ENCODE measurements at places on chromosomes 2 and 18. TPM values are rescaled to one million over a fixed set of nuclear protein-coding genes. Genes with fewer than 3 reads are reported as not detected.

IHH gene
- total RNA-seq: 0.07 TPM

- DNase-seq: peak; percentile 87
Measured at GRCh38 chr2:1721706-1722646, 22.3 kb downstream of the PXDN start.

PAX8 gene
- total RNA-seq: 2.6 TPM

DNA sequence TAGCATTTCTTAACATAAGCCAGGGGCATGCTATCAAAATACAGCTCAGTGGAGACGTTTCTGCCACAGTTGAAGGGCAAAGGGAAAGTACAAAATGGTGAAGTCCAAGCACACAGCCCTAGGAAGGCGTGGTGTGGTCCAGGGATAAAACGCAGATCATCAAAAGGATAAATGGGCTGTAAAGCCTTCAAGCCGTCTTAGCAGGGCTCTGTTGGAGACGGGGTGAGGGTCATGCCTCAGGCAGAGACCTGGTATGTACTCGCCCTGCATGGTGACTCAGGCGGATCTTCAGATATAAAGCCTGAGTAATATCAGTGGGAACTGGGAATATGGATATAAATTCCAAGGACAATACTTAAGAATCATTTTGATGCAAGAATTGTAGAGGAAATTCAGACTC is 61.2 kb downstream of the NGEF start:
- peak; percentile 65 for DNase-seq

DNA sequence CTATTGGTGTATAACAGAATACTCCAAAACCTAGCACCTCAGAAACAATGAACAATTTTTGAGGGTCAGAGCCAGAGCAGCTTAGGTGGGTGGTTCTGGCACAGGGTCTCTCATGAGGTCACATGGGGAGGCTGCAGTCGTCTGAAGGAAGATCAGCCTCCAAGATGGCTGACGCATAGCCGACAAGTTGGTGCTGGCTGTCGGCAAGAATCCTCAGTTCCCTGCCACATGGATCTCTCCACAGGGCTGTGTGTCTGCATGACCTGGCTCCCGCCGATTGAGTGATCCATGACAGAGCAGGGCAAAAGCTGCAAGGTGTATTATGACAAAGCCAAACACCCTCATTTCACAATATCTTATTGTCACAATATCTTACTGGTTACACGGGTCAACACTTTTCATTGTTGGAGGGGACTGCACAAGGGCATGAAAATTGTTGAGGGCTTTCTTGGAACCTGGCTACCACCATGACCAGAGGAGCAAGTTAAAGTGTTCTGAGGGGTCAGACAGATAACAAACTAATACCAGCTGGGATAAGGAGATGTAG is 4.2 kb downstream of the MYL12B start:
- no peak for DNase-seq

ITGB1BP1 gene
- total RNA-seq: 78.5 TPM

- DNase-seq: no peak
Measured at GRCh38 chr2:41038408-41038807, 586.5 kb upstream of the SLC8A1 start.

GRCh38 chr2:158346032-158346431 is 110.5 kb downstream of the CCDC148 start:
- no peak for DNase-seq

DNA sequence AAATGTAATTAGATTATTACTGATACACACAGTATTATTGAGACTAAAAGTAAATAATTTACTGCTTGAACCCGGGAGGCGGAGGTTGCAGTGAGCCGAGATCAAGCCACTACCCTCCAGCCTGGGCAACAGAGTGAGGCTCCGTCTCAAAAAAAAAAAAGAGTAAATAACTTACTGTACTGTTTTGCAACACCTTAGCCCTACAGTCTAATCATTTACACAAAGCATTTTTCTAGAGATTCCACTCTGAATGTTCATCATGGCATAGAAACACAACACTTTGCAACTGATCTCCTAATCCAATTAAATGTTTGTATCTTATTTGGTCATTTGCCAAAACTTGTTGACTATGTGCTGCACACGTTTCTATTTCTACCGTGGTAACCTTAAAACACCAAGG is 23.4 kb upstream of the RMP24 start:
- DNase-seq: no peak

VPS4B gene
- total RNA-seq: 44.7 TPM

GRCh38 chr18:29912351-29912750 is 1130.2 kb downstream of the DSC3 start:
- no peak for DNase-seq

RASGRP3 gene
- total RNA-seq: 0.52 TPM

- no peak for DNase-seq
Measured at GRCh38 chr2:184927040-184927439, 328.7 kb downstream of the ZNF804A start.

CNDP1 gene
- total RNA-seq: not detected

GRCh38 chr18:7358989-7359726 is 128.3 kb downstream of the LRRC30 start:
- DNase-seq: no peak

GRCh38 chr2:226671141-226671676 is 128.4 kb downstream of the IRS1 start:
- peak; percentile 55 for DNase-seq

ACVR1C gene
- 0.40 TPM for total RNA-seq

FAM161A gene
- 2.0 TPM for total RNA-seq

AQP12A gene
- not detected for total RNA-seq

POTEC gene
- not detected for total RNA-seq

DNA sequence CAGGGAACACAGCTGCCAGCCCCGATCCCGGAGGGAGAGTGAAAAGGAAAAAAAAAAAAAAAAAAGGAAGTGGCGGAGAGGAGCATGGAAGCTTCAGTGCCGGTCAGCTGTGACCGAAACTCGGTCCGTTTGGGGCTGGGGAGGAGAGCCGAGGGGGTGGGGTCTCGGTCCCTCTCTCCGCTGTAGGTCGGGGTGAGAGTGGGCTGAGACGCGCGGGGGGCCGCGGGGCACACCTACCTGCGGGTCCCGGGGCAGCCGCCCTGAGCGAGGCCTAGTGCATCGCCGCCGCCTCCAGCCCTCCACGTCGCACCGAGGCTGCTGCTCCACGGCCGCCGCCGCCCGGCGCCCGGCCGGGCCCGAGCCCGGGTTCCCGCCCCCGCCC is 536 bp downstream of the VPS54 start:
- DNase-seq: peak; percentile 25

GRCh38 chr18:6031442-6031841 is 136.1 kb upstream of the TMEM200C start:
- DNase-seq: no peak

GRCh38 chr2:10242451-10242850 is 60.3 kb upstream of the HPCAL1 start:
- no peak for DNase-seq

GRCh38 chr2:162403884-162404283 is 60.0 kb downstream of the GCA start:
- DNase-seq: peak; percentile 89

GRCh38 chr18:3305354-3305762 is 43.4 kb downstream of the MYL12B start:
- DNase-seq: peak; percentile 95

DNA sequence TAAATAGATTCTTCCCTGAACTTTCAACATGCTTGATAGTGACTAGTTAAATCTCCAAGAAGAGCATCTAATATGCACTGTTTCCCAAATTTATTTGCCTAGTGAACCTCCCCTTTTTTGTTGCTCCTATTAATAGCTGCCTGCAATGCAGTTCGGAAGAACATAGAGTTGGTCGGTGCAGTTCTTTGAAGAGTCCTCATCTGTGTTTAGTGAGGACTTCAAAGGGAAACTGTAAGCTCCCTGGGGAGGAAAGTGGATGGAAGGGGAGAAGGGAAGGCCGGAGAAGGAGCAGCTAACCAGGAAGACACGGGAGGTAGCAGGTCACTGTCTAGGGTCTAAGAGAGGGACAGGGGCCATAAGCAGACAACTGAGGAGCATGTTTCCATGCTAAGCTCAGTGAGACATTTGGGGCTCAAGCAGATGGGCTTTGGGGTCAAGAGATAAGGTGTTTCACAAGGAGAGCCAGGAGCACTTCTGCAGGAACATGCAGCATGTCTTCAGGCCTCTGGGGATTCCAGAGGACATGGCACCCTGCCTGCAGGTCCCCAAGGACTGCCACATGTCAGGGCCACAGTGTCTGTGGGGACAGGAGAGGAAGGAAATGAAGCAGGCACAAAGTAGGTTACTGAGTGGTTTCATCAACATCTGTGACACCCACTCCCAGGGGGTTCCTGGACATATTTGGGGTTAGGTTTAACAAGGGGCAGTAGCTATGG is 48.7 kb upstream of the ANXA4 start:
- DNase-seq: no peak

- no peak for DNase-seq
Measured at GRCh38 chr2:189426886-189427285, 14.4 kb upstream of the WDR75 start.

GRCh38 chr18:77544792-77545191 is 295.1 kb downstream of the GALR1 start:
- no peak for DNase-seq

ATP5MC3 gene
- 254 TPM for total RNA-seq

DNA sequence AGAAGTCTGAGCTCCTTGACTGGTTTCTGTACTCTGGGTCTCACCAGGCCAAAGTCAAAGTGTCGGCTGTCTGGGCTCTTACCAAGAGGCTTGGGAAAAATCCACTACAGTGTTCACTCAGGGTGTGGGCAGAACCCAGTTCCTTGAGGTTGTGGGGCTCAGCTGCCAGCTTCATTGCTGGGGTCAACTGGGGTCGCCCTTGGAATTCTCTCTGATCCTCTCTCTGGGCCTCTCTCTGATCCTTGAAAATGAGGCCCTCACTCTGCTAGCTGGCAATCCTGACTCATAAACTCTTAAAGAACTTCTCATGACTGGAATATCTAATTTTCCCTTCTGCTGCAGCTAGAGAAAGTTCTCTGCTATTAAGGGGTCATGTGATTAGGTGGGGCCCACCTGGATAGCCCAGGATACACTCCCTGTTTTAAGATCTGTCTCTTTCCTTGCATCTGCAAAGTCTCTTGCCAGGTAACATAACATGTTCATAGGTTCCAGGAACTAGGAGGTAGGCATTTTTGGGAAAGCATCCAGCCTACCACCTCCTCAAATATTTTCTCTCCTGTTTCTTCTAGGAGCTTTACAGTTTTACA is 66.3 kb downstream of the SP110 start:
- DNase-seq: no peak
